Lung (tissue), 17 donors: ENCODE measurements at places on chromosomes 5 and 9. TPM values are rescaled to one million over a fixed set of nuclear protein-coding genes. Genes with fewer than 3 reads are reported as not detected.

DNA sequence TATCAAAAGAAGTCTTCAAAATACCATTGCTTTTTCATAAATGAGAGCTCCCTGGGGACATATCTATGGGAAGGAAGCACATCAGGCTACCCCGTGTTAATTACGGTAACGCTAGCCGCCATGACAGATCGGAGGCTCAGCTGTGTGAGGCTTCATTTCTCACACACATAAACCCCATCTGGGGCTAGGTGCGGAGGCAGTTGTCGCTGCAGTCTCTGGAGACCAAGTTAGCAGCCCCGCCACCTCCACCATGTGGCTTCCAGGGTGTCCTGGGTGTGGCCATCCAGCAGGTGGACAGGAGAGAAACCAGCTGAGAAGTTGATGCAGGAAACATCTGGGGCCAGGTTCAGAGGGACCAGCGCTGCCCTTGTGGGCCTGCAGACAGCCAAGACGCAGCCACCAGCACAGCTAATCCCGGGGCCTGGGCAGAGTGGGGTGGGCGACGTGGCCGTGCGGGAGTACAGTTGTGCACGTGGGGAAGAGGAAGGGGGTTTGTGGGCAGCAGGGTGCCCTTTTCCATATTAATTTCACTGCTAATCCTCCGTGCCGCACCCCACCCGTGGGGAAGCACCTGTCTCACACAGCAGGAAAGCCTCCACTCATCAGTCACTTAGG, 426.5 kb downstream of the IRX1 start:
- no peaks in the 10 kb centered on the region for H3K4me1 ChIP-seq
- H3K27me3 ChIP-seq: no peaks in the 10 kb centered on the region
- no peak for DNase-seq
- no peak overlapping the region for H3K27ac ChIP-seq
- H3K36me3 ChIP-seq: no peaks in the 10 kb centered on the region
- no peak overlapping the region for H3K4me3 ChIP-seq

- H3K27ac ChIP-seq: no peak overlapping the region
- no peaks in the 10 kb centered on the region for H3K4me1 ChIP-seq
- peaks cover 3% of the 10 kb centered on the region for H3K36me3 ChIP-seq
- H3K27me3 ChIP-seq: no peaks in the 10 kb centered on the region
Measured at GRCh38 chr5:179128976-179129375, 68.8 kb downstream of the ZNF354C start.

The TAF1L gene
- 0.03 TPM for total RNA-seq

GRCh38 chr9:99031319-99031718, 73.6 kb upstream of the TGFBR1 start:
- H3K4me3 ChIP-seq: no peak overlapping the region
- H3K36me3 ChIP-seq: no peaks in the 10 kb centered on the region
- no peak overlapping the region for H3K27ac ChIP-seq
- H3K4me1 ChIP-seq: no peaks in the 10 kb centered on the region
- H3K27me3 ChIP-seq: no peaks in the 10 kb centered on the region

The ADAMTS19 gene
- 7.8 TPM for total RNA-seq

DNA sequence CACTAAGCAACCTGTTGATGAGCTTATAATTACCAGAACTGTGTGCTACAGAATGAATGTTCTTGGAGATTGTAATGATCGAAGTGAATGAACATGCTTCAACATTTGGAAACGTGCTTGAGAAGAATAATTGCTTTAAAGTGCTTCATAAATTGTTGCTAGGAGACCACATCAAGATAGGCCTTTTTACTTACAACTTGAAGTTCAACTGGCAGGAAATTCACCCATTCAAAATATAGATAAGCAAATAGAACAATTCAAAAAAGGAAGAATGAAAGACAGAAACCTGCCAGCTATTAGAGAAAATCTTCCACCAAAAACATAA, 38.0 kb upstream of the SLC44A1 start:
- peaks cover 32% of the 10 kb centered on the region for H3K4me1 ChIP-seq
- H3K36me3 ChIP-seq: no peaks in the 10 kb centered on the region
- peak overlapping the region; percentile 22 for H3K27ac ChIP-seq
- no peak for DNase-seq
- H3K4me3 ChIP-seq: no peak overlapping the region

DNA sequence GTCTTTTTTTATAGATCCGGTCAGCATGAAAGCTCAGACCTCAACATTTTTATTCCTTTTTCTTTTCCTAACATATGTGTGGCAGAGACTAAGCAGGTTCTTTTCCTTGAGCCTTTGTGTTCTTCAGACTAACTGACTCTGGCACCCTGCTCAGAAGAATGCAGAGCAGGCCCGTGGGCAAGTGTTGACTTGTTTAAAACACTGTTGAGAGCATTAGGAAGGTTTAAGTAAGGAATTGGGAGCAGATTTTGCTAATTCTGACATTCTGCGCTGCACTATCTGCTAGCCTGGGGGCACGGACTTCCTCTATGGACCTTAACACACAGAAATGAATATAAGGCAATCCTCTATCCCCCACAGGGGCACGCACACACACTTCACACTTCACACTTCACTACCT, 182.5 kb upstream of the PIK3R1 start:
- H3K4me1 ChIP-seq: peaks cover 13% of the 10 kb centered on the region
- no peak overlapping the region for H3K4me3 ChIP-seq
- H3K36me3 ChIP-seq: no peaks in the 10 kb centered on the region
- no peak overlapping the region for H3K27ac ChIP-seq
- no peak for DNase-seq
- H3K27me3 ChIP-seq: no peaks in the 10 kb centered on the region

- H3K36me3 ChIP-seq: no peaks in the 10 kb centered on the region
- H3K27ac ChIP-seq: no peak overlapping the region
- H3K4me3 ChIP-seq: peak overlapping the region; percentile 66
- DNase-seq: no peak
- peaks cover 60% of the 10 kb centered on the region for H3K27me3 ChIP-seq
- peaks cover 8% of the 10 kb centered on the region for H3K4me1 ChIP-seq
Measured at GRCh38 chr9:97502222-97502983, 937 bp downstream of the TMOD1 start.
